ENCODE measurements at places on chromosomes 2 and 18.

DNA sequence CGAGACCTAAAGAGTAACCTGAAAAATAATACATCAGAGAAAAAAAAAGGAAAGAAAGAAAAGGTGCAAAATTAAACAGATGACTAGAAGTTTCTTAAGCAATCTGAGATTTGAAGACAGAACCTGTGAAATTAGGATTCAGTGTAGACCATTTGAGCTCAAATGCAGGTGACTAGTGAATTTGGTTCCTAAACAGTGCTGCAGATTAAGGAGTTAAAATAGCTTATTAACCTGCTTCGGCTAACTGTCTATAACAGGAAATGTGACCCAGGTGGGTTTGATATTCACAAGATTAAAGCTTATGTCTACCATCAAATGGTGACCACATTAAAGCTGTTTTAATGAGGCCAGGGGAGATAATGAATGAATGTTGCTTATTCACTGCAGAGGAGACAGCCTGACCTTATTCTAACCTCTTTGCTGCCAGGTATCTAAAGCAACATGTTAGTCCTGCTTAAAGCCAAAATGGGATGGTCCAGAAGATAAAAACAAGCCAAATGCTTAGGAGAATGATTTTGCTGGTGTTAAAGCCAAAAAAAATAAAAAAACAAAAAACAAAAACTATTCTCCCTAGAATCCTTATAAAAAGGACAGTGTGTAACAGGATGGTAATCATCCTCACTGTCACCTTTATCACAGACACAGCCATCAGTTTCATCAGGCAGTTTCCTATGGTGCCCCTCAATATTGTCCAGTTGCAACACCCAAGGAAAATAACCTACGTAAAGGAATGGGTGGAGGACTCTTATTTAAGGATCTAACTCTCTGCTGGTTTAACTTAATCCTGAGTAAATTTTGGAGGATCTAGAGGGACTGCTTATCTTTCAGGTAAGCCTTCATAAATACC lies 769.0 kb upstream of the ZEB2 start:
- DNase-seq = no peak

GRCh38 chr2:71781695-71782228 lies 328.4 kb downstream of the DYSF start:
- no peak for DNase-seq

DNA sequence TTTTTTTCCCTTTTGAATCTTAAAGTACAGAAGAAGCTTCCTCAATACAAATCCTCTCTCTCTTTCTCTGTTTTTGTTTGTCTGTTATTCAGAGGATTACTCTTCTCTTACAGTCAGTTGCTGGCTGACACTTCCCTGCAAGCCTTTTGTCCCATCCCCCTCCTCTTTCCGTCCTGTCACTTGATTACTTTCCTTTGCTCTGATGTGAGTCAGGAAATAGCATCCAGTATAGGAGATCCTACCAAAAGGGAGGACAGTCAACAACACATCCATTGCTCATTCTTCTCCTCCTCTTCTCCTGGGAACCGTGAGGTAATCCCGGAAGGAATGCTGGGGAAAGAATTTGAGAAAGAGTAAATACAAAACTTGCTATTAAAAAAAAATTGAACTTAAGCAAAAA lies 79.3 kb upstream of the SCN7A start:
- DNase-seq = no peak

- no peak for DNase-seq
These were observed 20.0 kb downstream of the TRIP12 start for GRCh38 chr2:229901819-229902218.

DNA sequence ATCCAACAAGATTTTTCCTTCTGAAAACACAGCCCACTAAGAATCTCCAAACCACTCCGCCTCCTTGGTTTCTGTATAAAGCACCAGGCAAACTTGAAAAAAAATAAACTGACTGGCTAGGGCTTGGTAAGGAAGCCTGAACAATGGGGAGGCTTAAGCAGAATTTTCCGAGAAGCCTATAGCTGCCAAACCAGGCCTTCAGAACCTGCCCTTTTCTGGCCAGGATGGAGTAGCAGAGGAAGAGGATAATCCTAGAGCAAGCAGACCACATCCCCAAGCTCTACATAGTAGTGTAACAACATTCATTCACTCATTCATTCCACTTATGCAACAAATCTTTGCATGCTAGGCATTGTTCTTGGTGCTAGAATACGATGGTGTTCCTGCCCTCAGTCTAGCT lies 529.6 kb upstream of the ZEB2 start:
- no peak for DNase-seq

DNA sequence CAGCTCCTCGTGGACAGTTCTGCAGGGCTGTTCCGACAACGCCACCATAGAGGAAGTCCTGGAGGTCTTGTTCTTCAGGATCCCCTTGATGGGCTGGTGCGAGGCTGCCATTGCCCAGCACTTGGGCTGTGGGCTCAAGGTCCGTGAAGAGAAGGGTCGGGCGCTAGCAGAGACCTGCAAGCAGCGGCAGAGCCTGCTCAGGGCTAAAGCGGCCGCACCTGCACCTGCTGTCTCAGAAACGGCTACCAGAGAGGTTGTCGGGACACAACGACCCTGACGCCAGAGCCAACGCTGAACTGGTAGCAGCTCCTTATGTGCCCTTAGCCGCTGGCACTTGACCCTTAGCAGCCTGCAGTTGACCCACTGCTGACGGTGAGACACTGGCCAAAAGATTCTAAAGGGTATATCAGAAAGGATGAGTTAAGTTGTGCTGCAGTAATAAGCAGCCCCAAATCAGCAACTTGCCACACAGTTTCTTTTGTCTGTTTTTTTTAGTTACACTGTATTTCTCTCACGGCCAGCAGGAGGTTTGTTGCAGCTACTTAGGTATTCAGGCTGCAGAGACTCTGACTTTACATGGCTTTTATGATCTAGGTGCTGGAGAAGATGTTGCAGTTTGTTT lies 55.5 kb upstream of the ST6GAL2 start:
- DNase-seq = no peak

DNA sequence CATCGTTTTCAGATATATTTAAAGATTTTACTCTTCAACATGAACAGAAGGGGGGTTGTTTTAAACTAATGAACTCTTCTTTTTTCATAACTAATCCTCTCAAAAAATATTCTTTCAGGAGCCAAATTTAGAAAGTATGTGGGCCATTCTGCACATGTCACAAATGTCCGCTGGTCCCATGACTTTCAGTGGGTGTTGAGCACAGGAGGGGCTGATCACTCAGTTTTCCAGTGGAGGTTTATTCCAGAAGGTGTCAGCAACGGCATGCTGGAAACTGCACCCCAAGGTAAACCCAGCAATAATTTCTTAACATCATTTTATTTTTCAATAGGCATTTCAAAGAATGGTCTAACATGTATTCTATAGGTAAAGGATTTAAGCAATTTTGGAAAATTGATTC lies 136.0 kb downstream of the EML6 start:
- no peak for DNase-seq

GRCh38 chr2:160253440-160254188 lies 53.5 kb upstream of the ITGB6 start:
- DNase-seq = no peak

DNA sequence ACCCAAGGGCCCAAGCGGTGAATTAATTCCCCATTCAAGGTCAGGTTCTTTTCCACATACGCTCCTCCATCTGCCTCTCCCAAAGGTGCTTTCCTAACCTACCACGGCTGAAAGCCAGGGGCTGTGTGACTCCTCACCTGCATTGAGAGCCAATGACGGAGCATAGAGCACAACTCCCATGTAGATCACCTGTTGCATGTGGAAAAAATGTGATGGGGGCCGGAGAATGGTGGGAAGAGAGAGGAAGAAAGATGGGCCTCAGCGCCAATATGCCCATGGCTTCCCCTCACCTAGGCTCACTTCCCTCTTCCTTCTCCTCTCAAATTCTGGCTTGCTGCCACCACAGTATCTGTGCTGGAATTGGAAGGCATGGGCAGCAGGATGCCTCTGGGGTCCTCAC lies 5.5 kb upstream of the ATRAID start:
- DNase-seq = no peak

DNA sequence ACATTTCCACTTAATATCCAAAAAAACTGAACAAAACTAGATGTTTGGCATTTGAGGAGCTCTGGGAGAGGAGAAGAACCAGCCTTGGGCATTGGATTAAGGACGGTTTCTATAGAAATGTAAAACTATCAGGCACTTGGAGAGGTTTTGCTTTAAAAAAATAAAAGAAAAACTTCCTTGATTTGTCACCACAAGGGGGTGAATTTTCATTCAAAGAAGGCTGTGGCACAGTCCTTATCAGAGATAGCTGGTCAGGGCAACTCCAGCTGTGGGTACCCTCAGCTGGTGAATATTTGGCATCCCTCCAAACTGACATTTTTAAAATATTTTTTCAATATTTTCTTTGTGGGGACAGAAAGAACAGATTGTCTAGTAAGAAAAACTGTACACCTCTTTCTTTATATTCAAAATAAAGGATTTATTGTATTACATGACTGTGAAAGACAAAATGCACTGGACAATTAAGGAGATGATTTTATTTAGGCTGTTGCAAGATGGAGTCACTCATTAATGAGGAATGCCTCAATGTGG lies 46.1 kb upstream of the TBC1D8 start:
- DNase-seq = no peak

- peak; percentile 2 for DNase-seq
These were observed 19.7 kb upstream of the DYNC2LI1 start for GRCh38 chr2:43754180-43754579.

GRCh38 chr2:33022989-33023727 lies 76.4 kb downstream of the LTBP1 start:
- no peak for DNase-seq

GRCh38 chr18:62996566-62996965 lies 281.2 kb downstream of the PHLPP1 start:
- no peak for DNase-seq

- DNase-seq = peak; percentile 61
These were observed 584 bp upstream of the DNER start for GRCh38 chr2:229714736-229715541.

Data from NCI-H1105 treated with DMSO at 0.1 percent for 48 hours (cell line).